ENCODE measurements at places on chromosomes 2 and 18.

DNA sequence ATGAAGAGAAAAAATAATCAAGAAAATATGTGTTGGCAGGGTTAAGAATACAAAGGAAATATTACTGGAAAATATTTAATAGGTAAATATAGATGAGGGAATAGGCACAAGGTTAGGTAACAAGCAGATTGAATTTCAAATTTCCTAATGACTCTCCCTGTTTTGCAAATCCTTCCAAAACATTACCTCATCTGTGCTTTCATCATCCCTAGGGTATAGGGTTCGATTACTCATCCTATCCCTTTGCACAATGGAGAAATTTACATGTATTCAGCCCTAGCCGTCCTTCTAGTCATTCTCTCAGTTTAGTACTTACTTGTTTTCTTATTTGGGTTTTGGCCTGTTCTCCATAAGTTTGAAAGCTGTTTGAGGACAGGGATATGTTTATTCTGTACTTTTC is 864.6 kb upstream of the FSHR start:
- DNase-seq: no peak

GRCh38 chr2:111618226-111618977 is 265.6 kb downstream of the ANAPC1 start:
- no peak for DNase-seq

DNA sequence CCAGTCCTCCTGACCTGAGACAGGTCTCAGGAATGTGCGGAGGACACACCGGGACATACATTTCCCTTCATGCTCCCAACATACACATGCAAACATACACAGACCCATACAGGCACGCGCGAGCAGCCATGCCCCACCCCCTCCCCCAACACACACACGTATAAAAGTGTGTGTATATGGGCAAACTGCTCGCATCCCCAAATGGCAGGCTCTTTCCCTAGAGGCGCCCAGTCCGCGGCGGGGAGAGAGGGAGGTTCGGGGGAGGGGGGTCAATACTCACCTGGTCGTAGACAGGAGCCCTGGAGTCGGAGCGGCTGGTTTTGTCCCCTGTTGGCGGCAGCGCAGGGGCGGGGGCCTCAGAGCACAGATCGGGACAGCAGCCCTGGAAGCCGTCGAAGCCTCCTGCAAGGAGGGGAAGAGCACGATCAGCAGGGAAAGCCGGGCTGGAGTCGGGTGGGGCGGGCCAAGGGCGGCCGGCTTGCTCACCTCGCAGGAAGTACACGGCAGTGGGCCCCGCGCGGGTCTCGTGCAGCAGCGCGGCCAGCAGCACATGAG is 682 bp downstream of the DUSP2 start:
- no peak for DNase-seq

GRCh38 chr2:137411585-137411984 is 552.7 kb upstream of the HNMT start:
- DNase-seq: no peak

DNA sequence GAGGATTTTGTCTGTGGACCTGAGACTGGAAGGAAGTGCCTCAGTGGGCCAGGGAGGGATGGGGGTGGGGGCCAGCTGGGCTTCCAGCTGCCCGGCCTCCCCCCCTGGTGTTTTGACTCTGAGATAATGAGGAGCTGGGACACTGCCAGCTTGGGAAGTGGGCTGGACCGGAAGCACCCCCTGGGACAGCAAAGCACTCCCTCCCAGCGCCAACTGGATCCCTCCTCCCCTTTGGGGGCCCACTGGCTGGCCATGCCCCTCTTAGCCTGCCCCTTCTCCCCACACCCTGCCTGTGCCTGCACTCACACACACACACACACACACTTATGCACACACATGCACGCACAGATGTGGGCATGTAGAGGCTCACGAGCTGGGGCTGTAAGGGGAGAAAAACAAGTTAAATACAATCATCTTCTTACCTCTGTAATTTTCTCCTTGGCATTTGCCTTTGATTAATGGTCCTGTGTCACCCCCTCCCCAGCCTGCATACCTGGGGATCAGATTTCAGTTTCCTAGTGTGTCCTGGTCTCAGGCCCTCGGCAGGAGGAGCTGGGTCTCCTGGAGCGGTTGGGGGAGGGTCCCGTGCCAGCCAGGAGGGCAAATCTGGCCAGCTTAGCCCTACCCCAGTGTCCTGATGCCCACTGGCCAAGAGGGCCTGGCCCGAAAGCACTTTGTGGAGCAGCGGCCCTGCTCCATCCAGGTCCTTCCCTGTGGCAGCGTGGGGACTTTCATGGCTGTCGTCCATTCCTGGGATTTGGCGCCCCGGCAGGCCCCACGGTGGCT is 3.6 kb downstream of the ITM2C start:
- no peak for DNase-seq

DNA sequence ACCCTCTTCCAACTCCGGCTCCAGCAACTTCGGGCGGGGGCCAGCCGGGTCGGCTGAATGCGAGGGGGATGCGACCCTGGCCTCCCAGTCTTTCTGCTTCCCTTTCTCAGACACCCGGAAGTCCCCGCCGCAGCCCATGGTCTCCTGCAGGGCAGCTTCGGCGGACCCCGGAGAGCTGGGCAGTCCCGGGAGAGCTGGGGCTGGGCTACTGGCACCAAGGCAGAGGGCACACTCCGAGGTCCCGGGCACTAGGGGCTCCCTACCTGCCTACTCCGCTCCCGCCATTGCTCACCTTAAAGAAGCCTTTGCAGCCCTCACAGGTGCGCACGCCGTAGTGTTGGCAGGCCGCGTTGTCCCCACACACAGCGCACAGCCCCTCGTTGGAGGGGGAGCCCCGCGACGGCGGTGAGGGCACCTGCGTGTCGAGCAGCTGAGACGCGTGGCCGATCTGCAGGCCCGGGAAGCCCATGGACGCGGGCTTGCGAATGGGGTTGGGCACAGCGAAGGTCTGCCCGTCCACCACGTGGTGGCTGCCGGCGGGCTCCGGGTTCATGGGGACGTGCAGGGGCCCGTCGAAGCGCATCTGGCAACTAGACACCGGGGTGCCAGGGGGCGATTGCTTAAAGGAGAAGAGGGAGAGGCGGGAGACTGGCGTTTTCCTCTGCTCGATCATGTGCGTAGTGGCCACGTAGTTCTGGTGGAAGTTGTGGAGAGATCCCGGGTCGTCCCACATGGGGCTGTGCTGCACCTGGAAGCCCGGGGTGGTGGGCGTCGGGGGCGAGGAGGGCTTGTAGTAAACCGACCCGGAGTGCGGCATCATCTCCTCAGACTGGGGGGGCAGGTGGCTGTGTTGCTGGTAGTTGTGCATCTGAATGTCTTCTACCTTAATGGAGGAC is 3.2 kb downstream of the NR4A2 start:
- DNase-seq: no peak

DNA sequence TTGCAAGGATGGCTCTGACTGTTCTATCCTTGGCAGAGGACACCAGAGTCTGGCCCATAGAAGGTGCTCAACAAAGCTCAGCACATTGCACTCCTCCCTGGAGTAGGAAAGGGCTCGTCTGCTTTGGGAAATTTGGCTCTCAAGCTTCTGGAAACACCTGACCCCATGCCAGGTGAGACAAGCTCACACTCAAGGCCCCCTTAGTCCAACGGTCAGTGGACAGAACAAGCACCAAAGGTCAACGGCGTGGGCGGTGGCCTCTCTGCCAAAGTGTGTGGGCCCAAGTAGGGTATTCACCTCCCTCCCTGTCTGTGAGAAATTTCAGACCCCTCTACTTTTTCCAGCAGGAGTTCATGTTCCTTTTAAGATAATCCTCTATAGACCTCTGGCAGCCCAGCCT is 2.0 kb upstream of the STEAP3 start:
- no peak for DNase-seq

DNA sequence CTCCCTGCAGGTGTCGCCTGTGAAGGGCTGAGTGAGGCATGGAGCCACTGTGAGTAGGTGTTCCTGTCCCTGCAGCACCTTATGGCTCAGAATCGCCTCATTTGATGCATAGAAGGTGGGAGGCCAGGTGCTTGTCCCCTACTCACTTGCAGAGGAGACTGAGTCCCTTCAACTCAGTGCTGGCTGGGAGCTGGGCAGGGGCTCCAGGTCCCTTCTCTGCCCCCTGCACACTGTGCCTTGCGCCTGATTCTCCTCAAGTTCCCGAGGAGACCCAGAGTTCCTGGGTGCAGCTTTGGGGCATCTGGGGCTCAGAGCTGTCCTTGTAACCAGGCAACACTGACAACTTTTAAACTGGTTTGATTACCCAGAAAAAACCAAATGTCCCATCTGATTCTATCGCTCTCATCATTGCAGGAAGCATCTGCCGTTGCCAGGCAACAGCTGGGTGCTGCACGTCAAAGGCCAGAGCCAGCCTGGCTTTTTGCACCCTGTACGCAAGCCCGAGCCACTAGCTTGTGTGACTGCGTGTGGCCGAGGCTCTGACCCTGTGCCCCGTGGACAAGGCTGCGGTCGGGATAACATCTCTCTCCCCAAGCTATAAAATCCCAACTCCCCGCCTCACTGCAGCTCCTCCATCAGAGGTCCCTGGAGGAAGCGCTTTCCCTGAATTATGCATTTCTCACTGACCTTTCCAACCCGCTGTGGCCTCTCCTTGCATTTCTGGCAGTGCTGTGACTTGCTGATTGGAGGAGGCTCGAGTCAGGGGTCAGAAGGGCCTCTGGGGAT is 130.8 kb upstream of the HDAC4 start:
- DNase-seq: no peak

DNA sequence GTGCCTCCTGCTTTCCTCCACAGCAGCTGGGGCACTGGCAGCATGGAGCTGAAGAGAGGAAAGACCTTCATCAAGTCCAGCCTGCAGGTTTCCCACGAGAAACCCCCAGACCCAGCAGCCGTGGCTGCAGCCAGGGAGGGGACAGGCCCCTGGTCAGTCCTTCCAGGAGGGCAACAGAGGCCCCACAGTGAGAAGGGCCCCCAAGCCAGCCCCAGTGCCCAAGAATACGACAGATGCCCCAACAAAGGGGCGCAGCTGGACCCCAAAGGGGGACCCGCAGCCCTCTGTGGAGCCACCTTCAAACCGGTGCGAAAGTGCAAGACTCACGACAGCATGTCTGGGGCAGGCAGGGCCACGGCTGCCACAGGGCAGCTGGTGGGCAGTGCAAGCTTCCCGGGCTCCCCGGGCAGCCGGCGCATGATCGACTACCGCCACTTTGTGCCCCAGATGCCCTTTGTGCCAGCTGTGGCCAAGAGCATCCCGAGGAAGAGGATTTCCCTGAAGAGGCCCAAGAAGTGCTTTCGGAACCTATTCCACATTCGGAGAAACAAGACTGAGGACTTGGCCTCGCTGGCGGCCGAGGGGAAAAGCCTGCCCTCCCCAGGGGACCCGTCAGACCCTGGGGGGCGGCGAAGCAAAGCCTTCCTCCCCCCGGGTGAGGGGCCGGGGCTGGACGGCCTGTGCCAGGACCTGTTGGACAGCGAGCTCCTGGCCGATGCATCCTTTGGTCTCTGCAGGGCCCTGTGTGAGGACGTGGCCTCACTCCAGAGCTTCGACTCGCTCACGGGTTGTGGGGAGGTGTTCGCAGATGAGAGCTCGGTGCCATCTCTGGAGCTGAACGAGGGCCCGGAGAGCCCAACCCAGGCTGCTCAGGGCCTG is 6.9 kb downstream of the AMER3 start:
- DNase-seq: no peak

DNA sequence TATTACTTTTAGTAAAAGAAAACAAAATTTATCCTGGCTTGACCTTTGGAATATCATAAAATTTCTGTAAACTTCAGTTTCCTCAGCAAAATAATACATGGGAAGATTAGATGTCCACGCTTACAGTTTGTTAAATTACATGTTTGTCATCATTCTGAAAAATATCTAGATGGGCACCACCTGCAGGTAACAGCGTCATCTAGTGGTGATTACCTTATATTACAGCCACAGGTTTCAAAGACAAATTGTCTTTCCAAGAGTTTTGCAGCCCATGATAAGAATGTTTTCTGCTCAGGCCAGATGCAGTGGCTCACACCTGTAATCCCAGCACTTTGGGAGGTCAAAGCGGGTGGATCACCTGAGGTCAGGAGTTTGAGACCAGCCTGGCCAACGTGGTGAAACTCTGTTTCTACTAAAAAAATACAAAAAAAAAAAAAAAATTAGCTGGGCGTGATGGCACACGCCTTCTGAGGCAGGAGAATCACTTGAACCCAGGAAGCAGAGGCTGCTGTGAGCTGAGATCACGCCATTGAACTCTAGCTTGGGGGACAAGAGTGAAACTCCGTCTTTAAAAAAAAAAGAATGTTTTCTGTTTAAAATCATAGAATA is 96.3 kb upstream of the RASGRP3 start:
- DNase-seq: no peak

- DNase-seq: no peak
Observed at GRCh38 chr2:1738163-1738562, 6.2 kb downstream of the PXDN start.

GRCh38 chr2:158894572-158894971 is 73.9 kb upstream of the TANC1 start:
- no peak for DNase-seq

DNA sequence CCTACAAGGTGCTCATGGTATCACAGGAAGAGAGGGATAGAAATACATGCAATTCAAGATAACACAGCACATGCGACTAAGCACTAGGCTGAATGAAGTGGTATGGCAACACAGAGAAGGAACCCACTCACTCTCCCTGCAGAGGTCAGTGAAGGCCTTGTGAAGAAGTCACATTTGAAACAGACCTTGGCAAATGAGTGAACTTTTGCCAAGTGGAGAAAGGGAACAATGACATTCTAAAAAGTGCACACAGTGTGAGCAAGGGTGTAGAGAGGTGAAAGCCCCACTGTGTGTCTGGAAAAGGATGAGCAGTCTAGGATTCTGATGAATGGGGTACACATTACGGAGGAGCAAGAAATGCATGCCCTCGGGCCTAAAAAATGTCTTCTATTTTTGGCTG is 23.3 kb downstream of the KLF7 start:
- DNase-seq: no peak

DNA sequence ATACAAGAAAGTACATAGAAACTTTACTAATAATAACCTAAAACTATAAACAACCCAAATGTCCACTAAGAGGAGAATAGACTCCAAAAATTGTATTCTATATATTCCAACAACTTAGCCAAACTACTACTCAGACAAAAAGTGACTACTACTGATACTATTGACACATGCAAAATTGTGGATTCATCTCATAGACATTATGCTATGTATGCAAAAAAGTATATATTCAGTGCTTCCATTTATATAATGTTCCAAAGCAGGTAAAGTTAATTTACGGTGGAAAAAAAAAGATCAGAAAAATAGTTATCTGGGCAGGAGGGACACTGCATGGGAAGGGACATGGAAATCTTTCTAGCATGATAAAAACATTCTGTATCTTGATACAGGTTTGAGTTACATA is 62.0 kb upstream of the SRD5A2 start:
- no peak for DNase-seq

DNA sequence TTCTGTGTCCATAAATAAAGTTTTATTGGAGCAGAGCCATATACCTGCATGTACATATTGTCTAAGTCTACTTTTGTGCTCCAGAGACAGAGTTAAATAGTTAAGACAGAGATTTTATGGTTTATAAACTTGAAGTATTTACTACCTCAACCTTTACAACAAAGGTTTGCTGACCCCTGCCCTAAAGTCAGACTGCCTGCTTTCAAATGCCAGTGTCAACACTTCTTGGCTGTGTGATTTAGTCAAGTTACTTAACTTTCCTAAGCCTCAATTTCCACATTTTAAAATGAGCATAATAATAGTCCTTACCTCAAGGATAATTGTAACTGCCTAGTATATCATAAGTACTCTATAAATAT is 44.4 kb upstream of the ITPRID2 start:
- DNase-seq: no peak

GRCh38 chr18:55908901-55909366 is 320.9 kb upstream of the TCF4 start:
- no peak for DNase-seq
